ENCODE measurements at places on chromosomes 4 and X.

GRCh38 chrX:153407736-153408135, 3.5 kb upstream of the ZFP92 start:
- DNase-seq = no peak

DNA sequence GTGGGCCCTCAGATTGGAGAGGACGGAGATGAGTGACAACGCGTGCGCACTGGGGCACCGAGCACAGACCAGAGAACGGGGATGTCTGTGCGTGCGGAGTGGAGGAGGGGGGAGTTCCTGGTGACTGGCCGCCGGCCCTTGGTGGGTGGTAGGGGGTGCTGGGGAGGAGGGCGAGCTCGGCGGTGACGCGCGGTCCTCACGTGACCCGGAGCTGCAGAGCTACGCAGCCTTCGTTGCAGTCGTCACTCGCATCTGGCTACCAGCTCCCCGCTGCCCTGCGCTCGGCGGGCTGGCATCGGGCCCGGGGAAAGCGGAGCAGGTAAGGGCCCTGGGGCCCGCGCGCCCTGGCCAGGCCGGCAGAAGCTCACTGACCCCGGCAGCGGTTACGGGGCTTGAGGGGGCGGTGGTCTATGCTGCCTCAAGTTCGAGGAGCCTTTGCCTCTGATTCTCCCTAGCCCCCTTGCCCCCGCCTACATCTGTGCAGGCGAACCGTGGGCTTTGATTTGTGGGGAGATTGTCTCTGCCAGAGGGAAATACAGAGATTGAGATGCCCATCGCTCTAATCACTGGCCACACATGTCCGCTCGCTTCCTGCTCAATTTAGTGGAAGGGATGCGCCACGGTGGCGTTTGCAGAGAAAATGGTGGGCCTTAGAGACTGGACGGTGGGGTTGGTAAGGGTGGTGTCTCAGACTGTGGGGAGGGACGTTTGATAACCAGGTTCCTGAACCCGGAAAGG, at the start of gene ARMCX4:
Gene ARMCX4 (plus strand): TSS at position 245 of the 738 bp plus-strand sequence. CDS start 3,134 bp downstream, outside the sequence.
- no peak for DNase-seq

DNA sequence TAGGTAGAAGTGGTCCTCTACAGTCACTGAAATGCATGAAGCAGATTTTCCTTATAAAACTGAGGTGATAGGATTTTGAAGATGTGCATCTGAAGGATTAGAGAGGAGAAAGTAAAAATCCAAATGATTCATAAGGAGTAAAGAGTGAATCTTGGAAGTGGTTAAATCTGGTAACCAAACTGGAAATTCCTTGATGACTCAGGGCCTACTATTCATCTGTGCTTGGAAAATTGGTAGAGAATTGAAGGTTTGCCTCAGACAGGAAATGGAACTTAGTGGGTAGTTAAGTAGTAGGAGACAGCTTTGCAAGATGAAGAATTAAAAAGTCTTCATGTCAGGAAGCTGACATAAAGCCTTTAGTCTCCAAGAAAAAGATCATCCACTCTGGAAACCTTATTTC, 368.9 kb upstream of the CTSO start:
- DNase-seq = no peak

DNA sequence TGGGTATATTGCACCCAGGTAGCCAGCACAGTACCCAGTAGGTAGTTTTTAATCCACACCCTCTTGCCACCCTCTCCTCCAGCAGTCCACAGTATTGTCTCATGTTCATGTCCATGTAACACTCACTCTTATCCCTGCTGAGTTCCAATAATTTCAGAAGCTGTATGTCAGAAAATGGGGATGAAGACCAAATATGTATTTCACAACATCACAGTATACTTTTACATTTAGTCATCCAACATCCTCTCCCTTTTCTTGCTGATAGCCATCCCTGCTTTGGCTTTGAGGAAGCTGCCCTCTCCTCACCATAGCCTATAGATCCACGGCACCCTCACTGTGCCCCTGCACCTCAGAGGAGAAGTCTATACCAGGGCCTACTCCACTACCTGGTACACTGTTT, 126.0 kb upstream of the LDB2 start:
- no peak for DNase-seq

All from activated CD8-positive, alpha-beta memory T cell treated with anti-CD3 and anti-CD28 coated beads for 4 hours (primary cell).